ENCODE measurements at places on chromosomes 7 and 10.

- DNase-seq, result no peak
Observed at GRCh38 chr7:45189151-45189970, 31.8 kb downstream of the RAMP3 start.

- no peak for DNase-seq
Observed at GRCh38 chr7:18846765-18847215, 270.6 kb downstream of the TWIST1 start.

- DNase-seq, result no peak
Observed at GRCh38 chr10:89086801-89087521, 96.4 kb downstream of the FAS start.

- no peak for DNase-seq
Observed at GRCh38 chr10:86900955-86901354, 56.5 kb downstream of the MMRN2 start.

- no peak for DNase-seq
Observed at GRCh38 chr7:91894781-91895480, 14.4 kb upstream of the MTERF1 start.
